AG04449 (cell line): ENCODE measurements at places on chromosomes 12 and 14.

- no peak for DNase-seq
Observed at GRCh38 chr14:94116701-94117100, 6.2 kb downstream of the IFI27 start.

DNA sequence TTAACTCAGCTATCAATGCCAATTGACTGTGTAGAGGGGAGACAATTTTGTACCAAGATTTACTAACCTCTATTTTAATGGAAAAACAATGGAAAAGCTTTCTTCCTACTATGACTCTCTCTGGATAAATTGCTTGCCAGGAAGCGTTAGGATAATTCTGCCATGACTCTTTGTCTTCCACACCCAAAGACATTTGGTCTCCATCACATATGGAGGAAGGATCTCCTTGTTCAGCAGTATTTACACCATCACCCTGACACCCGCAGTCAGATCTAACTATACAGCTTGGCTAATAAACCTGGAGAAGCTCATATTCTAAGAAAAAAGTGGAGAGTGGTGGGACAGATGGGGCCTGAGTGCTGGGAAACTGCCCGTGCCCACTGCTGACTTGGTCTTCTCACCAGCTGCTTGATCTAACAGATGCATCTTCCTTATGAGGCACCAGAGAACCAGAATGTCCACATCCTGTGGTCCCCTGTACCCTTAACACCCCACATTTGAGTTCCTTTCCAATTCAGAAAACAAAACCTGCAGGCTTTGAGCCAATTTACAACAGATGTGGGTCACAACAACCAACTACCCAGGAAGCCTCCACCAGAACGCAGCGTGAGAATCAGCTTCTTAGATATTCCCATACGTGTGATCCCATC is 154.0 kb downstream of the DAD1 start:
- DNase-seq = no peak

DNA sequence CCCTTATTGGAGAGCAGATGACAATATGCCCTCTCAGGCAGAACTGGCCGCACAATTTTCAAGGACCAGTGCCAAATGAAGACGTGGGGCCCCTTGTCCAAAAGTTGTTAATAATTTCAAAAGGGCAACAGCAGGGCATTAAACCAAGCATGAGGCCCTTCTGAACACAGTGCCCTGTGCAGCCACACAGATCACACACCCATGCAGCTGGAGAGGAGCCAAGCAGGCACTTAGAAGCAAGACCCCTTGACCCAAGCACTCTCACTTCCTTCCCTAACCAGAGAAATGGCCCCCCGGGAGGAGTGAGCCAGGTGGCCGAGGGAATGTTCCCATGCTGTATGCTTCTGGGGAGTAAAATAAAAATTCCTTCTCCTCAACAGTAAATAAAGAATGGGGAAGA is 114.0 kb upstream of the TMPO start:
- no peak for DNase-seq

- no peak for DNase-seq
Observed at GRCh38 chr12:57027805-57028153, 11.4 kb upstream of the TAC3 start.

DNA sequence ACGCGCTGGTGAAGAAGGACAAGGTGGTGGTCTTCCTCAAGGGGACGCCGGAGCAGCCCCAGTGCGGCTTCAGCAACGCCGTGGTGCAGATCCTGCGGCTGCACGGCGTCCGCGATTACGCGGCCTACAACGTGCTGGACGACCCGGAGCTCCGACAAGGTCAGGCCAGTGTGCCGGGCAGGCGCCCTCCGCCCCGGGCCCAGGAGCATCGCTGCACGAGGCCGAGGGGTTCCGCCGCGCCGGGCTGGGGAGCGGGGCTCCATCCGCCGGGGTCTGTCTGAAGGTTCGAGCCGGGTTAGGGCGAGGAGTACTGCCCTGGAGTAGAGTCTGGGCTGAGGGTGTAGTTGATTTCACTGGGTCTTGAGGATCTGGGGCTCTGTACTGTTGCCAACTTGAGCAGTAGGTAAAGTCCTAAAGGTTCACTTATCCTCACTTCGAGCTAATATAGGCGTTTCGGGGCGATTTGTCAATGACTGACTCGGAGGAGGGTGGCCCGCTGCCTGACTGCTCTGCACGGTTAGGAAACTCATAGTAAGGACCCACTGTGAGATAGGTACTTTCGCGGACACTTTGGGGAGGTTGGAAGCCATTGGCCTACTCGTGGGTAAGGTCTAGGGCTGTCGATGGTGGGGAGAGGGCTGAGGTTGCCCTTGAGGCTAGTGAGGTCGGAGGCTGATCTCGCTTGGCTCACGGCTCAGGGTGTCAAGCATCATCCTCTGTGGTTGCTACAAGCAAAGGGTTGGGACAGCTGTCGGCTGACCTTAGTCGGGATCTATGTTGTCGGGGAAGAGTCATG is 574 bp downstream of the GLRX5 start:
- DNase-seq = no peak

DNA sequence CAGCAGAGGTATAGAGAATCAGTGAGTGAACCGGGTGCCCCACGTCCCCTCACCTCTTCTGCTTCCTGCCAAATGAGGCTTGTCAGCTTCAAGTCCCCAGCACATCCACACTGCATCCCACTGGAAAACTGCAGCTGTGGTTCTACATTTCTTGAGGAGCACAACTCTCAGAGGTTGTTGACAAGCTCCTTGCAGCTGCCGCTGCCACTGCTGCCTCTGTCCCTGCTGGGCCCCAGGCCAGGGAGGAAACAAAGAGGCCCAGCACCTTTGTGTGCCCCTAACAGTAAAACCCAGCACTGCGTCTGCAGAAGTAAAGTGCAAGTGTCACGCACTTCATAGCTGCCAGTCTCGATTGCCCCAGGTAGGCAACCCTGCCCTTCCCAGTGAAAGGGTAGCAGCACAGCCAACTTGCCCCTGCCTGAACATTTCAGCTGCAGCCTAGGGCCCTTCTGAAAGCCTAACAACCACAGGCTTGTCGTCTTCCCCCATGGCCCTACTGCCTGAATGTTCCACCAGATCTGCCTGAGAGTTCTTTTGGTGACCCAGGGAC is 1162.1 kb upstream of the USP15 start:
- no peak for DNase-seq

DNA sequence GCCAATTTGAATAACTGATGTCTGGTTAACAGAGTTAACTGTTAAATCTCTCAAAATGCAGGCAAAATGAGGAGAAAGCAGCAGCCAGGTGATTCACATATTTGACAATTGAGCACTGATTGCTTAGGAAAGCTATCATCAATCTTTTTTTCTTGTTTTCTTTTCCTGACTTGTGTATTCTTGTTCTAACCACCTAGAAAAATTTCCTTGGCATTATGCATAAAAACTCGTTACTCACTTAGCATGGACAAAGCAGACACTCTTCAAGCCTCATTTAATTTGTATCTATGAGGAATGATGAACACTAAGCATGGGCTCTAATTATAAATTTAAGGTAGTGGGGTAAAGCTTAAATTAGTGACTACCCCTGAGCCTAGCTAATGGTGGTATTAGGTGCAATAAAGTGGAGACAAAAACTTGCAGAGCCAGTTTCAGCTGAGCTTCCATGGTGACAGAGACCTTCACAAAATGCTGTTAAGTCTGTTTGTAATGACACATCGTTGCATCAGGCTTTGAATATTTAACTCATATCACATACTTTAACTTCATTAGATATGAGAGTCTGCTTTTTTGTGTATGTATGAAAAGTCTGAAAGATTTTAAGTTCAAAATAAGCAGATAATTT is 52.0 kb downstream of the RASSF9 start:
- DNase-seq = no peak

DNA sequence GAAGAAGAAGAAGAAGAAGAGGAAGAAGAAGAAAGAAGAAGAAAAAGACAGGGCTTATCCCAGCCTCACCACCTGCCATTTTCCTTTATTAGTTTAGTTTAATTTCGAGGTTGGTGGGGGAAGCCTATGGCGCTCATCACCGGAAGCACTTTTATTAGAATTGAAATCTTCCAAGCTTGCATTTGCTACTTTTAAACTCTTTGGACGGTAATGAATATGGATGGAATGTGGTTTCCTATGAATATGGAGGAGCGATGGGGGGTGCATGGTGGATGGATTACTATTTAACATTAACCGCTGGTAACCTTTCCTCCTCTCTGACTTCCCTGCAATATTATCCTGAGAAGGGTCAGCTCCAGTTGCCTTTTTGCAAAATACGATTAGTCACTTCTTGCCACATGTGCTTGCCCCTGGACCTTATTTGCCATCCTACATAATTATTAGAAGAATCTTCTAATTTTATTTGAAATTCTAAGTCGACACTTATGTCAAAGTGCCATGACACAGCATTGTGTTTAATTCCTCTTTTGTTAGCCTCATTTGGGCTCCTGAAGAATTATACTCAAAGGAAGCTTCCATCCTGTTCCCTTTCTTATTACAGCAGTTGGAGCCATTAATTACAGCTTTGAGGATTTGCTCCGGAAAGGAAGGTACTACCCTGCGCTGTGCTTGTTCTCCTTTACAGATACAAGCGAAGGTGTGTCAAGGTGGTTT is 424.5 kb downstream of the VRK1 start:
- no peak for DNase-seq

GRCh38 chr12:28830491-28830890 is 318.6 kb upstream of the FAR2 start:
- DNase-seq = no peak

DNA sequence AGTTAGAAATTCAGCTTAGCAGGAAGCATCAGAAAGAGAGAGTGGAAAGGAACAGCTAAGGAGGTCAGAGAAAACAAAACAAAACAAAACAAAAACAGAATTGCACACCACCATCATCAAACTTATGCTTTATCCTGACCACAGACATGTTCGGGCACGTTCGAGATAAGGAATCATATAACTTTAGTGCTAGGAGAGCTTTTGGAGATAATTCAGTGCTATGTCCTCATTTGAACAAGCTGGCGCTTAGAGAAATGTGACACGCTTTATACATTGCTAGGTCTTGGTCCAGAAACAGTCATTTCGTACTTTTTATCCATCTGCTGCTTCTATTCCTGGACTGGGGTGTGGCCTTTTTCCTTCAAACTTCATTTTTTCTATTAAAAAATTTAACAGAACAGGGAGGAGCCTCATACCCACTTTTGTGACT is 213.1 kb downstream of the PTPRO start:
- DNase-seq = no peak

DNA sequence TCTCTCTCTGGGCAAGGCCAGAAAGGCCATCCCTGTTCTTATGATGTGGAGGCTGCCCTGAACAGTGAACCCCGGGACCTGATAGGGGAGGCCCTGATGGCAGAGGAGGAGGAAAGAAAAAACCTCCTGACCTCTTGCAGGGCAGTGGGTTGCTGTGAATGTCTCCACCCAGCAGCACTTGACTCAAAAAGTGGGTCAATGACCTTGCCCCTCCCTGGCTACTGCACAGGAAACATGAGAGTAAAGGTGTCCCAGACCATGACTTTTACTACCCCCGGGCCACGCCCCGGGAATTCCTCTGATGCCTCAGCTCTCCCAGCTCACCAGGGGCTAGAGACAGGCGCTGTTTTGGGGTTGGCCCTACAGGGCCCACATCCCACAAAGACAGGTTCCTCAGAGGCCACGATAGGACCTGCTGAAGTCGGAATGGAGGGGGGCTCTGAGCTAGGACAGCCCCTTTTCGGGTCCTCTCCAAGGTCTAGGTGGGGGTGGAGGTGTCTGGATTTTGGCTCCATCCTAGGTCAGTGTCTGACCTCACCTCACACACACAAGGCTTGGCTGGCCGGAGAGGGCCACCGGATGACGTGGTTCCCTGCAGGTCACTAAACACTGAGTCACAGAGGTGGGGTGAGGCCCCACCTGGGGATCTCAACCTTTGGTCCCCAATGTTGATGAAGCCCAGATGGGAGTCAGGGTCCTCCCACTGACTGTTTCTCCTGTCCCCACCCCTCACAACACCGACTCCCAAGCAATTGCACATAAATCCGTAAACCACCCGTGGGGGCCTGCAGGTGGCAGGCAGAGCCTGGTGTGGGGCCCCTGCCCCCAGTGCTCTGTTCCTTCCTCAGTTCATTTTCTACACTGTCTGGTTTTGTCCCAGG is 1.6 kb downstream of the RHOF start:
- no peak for DNase-seq

DNA sequence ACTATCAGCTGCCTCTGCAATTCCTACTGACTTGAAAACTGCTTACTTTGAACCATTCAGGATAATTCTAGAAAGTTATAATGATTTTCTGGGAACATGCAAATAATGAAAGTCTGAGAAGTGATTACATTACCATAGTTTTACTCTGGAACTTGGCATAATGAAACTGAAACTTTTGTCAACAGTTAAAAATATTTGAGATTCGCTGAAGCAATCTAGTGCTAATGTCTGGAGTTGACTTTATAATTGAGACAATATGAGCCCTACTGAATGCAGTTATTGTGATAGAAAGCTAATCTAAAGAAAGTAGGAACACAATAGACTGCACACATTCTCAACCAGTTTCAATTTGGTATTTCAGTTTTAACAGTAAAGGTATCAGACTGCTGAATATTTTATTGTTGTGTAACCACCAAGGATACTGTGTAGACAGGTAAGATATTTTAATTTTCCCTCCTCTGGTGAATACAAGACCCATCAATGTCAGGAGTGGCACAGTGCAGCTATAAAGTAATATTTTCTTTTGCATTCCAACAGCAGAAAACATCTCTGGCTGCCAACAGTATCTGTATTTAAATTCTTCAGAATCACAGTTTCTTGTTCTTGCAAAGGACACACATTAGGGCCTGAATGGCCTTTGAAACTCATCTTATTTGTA is 483.5 kb downstream of the ATP23 start:
- no peak for DNase-seq

DNA sequence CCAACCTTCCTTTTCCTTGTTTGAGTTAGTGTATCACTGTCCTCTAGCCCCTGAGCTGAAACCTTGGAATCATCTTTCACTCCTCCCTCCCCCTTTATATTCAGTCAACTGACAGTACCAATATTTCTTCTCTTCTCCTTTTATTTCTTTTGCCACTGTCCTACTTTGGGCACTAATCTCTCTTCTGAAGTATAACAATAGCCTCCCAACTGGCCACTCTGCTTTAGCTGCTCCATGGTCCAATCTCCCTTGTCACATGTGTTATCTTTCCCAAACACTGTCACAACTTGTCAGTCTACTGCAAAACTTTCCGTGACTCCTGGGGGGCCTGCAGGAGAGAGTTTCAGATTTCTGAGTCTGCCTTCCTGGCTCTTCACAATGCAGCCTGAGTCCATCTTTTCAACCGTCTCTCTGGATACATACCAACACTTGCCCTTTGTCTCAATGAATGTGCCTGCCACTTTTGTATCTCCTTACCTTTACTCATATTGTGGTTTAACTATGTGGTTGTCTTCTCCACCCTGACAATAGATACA is 471.2 kb downstream of the DIO2 start:
- DNase-seq = no peak

- DNase-seq = no peak
Observed at GRCh38 chr14:102262929-102263462, 42.0 kb downstream of the MOK start.

DNA sequence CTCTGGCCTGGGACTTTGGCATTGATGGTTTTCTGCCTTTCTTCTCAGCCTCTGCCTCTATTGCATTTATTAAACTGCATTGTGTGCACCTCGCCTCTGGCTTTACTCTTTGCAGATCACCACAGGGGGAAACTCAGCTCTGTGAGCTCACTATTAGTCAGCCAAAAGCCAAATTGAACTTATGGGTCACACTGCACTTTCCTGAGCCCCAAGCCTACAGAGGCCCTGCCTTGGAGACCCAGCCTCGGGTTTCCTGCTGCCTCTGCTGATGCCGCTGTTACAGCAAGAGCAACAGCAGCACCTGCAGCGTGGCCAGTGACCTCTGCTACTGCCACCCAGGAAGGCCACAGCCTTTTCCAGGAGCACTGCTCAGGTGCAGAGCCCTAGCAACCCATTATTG is 122.5 kb downstream of the DAD1 start:
- no peak for DNase-seq

- DNase-seq = no peak
Observed at GRCh38 chr12:77042833-77043232, 22.5 kb downstream of the E2F7 start.

- DNase-seq = no peak
Observed at GRCh38 chr12:120914794-120915193, 10.6 kb upstream of the SPPL3 start.
